ENCODE measurements at places on chromosomes 4 and X. TPM values are rescaled to one million over a fixed set of nuclear protein-coding genes. Genes with fewer than 3 reads are reported as not detected.

Gene SORBS2
- 14.6 TPM for total RNA-seq

Gene SCOC
- 39.4 TPM for total RNA-seq

DNA sequence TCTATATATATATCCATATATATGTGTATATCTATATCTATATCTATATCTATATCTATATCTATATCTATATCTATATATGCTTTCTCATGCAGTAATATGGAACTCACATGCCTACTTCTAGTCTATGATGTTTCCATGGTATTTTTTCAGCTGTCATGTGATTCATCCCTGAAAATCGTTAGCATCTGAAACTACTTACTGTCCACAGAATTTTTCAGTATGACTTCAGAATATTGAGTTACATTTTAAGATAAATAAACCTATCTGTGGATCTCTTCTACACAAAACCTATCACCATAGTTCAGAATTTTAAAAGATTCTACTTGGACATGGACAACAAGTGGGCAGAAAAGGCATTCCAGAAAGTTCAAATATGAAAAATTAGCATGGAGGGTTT, 855.1 kb upstream of the INTU start:
- no peak for DNase-seq

GRCh38 chr4:110587666-110588285, 35.1 kb downstream of the PITX2 start:
- DNase-seq = no peak

All from HT1080 (cell line).